ENCODE measurements at places on chromosomes 13 and 19.

GRCh38 chr19:52941941-52942385 lies 18.7 kb upstream of the ZNF888 start:
- DNase-seq, result peak; percentile 12

- no peak for DNase-seq
Observed at GRCh38 chr13:29519921-29520320, 75.6 kb downstream of the SLC7A1 start.

DNA sequence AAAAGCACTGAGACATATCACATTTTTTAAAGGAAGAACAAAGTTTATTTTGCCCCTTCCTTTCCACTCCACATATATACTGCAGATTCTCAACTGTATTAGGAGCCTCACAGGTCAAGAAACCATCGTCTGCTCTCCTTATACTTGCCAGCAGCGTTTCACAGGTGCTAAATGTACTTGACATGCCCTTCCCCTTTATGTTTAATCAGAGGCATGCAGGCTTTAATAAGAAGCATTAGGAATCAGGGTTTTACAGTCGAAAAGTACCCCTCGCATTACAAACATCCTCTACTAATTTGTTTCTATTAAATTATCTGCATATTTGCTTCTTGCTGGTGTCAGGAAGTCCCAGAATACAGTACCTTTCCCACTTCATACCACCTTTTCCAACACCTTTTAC lies 3.7 kb upstream of the RAP2A start:
- no peak for DNase-seq

DNA sequence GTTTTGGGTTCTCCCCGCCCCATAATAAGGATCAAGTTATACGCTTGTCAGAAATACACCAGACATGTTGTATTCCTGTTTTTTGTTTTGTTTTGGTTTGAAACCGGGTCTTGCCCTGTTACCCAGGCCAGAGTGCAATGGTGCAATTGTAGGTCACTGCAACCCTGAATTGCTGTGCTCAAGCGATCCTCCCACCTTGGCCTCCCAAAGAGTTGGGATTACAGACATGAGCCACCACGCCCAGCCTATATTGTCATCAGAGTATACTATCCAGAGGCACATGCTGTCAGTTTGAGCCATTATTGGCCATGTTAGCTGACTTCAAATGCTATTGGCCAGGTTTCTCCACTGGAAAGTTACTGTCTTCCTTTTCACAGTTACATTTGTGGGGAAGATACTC lies 9.8 kb downstream of the SAFB start:
- no peak for DNase-seq

DNA sequence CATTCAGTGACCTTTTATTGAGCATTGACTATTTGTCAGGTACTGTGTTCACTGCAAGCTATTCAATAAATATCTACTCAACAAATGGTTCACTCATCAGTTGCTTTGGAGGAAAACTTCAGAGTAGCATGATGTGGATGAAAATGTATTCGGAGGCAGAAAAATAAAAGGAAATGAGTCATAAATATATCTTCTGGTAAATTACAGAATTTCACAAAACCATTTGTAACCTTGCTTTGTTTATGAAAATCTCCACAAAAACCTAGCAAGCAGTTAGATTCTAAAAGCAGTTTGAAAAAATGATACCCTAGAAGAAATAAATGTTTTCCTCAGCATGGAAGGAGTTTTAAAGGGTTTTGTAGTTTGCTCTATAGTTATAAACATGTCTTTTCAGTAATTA lies 399.6 kb downstream of the LMO7 start:
- no peak for DNase-seq

GRCh38 chr13:112212533-112212932 lies 145.6 kb downstream of the SOX1 start:
- DNase-seq, result no peak

DNA sequence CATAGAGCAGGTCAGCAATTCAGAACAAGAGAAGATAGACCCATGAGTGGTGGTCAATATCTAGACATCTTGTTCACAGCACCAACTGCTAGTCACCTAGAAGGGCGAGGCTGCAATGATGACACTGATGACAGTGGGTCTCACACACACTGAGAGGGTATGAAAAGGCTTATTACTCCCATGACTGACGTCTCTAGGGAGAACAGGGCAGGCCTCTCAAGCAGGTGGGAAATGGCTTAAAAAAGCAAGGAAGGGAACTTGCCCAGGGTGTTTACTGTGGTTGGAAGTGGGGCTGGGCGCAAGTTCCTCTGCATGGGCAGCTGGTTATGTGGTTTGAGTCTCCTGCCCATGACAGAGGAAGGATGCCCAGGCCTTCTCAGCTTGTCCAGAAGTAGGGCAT lies 33.8 kb downstream of the ZNF44 start:
- no peak for DNase-seq

- DNase-seq, result peak; percentile 76
Observed at GRCh38 chr19:44747739-44748425, 626 bp upstream of the BCL3 start.

DNA sequence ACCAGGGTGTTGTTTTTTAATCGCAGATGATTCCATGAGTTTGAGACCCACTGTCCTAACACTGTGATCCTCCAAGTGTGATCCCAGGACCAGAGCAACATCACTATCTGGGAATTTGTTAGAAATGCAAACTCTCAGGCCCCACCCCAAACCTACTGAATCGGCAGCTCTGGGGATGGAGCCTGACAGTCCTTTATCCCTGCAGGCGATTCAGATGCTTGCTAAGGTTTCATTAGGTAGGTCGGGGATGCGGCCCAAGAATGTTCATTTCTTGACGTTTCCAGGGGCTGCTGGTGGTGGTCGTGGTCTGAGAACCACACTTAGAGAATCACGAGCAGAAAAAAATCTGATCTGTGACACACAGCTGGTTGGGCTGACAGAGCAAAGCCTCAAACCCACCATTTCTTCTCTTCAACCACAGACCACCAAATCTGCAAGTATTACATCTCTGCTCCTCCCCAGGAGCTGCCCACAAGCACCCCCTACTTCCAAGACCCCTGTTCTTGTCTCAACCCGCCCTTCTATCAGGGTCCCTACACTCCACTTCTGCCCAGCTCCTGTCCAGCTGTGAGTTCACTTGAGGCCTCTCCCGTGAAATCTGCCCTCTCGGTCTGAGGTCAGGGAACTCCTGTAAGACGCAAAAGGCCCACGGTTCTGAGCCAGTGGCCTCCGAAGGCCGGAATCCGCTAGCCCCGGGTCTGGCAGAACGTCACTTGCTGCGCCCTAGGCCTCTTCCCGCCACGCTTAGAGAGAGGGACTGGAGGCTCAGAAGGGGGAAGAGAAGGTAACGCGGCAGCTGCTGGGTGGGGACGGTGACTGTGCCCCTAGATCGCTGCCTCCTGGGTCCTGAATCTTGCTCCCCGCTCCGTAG lies 1.1 kb upstream of the FARP1 start:
- no peak for DNase-seq

DNA sequence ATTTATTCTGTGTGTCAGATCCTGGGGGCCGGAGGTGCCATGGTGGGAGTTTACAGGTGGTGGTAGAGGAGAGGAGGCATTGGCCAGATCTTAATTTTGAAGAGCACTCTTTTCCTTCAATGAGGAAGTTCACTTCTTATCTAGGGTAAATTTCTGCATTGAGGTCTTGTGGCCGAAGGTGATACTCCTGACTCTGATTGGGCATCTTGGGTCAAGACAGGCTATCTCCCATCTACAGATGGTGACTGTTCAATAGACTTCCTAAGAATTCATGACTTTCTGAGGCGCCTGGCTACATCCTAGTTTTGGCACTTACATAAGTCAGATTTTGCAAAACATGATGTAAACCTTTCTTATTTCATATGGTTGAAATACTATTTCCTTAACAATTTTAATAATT lies 135.2 kb downstream of the SUCLA2 start:
- DNase-seq, result no peak

GRCh38 chr19:14890643-14891379 lies 4.9 kb upstream of the OR7A17 start:
- no peak for DNase-seq

- DNase-seq, result no peak
Observed at GRCh38 chr13:50459046-50459445, 384.4 kb downstream of the DLEU7 start.

DNA sequence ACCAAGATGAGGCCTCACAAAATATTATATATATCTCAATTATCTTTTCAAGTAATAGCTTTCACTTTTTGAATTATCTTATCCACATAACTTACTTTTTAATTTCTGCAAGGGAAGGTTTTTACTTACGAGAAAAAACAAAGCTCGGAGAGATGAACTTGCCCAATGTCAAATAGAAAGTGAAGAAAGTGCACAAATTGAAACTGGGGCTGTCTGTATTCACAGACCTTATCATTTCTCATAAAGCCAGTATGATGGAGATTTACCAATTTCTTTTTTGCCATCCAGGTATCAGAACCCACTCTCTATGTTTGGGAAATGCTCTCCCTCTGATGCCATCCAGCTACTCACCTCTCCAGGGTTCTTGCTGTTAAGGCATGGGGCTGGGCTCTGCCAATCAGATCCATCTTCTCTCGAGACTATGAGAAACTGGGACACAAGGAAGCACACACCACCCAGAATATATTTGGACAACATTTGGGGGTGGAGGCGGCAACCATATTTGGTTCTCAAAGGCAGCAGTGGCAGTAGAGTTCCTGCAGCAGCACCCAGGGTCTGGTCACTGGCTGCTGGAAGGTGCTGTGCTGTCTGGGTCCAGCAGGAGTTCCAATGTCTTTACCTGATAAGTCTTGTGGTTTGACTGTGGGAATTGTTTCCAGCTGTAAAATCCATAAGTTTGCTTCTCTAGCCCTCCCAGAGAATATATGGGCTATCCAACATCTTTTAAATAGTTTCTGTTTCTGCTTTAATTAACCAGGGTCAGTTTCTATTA lies 45.8 kb upstream of the SCEL start:
- no peak for DNase-seq

DNA sequence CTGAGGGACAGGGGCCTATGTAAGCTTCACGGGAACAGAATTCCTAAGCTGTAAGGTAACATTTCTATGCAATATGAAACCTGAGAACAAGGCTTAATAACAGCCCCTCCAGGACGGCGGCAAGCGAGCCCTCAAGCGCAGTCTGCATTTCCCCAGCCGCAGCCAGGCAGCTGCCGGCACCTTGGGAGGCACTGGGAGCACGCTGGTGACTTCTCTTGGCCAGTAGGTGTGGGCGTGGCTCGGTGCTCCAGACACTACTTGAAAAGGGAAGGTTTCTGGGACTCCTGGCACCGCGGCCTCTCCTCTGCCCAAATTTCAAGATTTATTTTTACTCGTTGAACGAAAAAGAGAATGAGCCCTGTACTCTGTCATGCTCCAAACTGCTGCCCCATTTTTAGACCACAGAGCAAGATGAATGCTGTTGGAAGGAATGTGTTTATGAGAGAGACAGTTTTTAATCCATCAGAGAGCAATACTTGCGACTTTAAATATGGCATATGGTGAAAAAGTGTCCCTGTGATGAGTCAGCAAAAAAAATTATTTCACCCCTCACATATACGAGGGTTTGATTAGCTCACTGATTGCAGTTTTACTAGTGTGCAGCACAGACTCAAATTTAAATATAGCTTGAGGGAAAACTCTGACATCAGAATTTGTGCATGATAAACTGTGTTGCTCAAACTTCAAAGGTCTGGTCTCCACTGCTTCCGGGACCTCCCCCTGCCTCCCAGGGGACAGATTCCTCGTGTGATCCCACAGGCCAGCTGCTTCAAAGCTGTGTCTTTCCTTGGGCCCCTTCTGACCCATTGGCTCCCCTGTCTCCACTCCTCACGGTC lies 81.2 kb downstream of the COL4A2 start:
- DNase-seq, result no peak

DNA sequence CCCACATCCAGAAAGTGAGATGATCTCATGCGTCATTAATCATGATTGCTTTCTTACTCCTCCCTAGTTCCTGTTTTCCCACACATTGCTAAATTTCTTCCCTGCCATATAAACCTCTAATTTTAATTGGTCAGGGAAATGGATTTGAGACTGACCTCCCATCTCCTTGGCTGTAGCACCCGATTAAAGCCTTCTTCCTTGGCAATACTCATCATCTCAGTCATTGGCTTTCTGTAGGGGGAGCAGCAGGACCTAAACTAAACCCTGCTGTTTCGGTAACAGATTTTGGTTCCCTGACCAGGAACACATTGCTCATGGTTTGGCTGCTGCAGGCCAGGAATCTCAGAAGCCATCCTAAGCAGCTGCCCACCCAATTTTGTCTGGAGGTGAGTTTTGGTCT lies 61.7 kb downstream of the SPRYD7 start:
- DNase-seq, result no peak

DNA sequence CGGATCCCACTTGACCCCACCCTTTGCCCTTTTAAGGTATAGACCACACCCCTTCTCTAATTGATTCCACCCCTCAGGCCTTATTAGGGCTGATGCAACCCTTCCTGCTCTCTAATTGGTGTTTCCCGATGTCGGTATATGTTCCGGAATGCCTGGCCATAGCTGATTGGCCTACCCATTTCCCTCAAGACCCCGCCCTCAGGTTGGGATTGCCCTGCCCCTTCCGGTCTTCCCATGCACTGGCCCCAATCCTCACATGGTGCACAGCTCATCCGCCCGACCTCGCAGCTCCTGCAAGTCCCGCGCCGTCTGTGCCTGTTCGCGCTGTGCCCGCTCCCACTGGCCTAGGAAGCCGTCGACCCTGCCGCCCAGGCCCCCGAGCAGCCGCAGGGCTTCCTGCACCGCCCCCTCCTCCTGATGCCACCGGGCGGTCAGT lies 18.1 kb downstream of the TSKS start:
- DNase-seq, result no peak

- no peak for DNase-seq
Observed at GRCh38 chr19:10102787-10103236, 334 bp upstream of the ANGPTL6 start.

DNA sequence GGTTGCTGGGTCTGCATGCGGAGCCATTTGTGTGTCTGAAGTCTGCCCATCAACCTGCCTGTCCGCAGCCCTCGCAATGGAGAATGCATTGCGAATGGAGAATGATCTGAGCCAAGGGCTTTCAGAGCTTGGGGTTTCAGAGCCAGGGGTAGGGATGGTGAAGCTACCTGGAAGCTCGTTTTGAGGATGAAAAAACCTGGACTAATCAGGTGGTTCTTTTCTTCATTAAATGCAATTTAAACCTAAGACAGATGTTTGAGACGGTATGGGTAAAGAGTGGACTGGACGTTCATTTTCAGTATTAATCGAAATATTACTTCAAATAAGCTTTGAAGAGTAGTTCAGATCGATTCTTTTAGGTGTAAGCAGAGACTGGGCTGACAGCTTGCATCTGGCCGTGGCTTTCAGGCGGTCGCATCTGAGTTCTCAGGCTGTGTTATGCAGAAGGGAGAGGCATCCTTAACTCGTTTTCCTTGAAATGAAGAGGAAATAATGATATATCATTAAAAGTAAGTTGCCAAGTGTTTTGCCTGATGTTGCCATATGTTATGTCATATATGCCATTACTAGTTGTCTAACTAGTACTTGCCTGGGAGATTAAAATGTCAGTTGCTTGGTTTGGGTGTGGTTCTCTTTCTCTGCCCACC lies 801 bp downstream of the MCF2L start:
- no peak for DNase-seq

DNA sequence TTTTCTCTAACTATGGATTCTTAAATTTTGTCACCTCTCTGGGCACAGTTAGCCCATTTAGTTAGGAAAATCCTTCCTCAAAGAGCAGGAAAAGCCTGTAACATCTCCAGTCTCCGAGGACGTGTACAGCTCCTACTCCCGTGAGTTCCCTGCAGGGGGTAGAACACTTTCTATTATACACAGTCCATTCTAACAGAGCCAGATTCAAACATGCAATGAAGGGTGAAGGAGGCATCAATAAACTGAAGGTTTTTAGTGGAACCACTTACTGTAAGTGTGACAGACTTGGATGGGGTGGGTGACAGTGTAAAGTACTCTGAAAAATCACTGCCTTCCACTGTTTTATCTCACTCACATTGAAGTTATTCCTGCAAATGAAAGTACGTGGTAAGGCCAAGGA lies 204.7 kb upstream of the DACH1 start:
- DNase-seq, result no peak

Data from SW 1271 (cell line).